NCI-H1417 (cell line): ENCODE measurements at places on chromosomes 1 and 21.

GRCh38 chr1:113388621-113389358 is 1.5 kb upstream of the MAGI3 start:
- peak; percentile 79 for DNase-seq

GRCh38 chr21:34916446-34916845 is 132.7 kb downstream of the RUNX1 start:
- no peak for DNase-seq

- DNase-seq: no peak
Observed at GRCh38 chr1:183609313-183609712, 19.1 kb upstream of the NCF2 start.

DNA sequence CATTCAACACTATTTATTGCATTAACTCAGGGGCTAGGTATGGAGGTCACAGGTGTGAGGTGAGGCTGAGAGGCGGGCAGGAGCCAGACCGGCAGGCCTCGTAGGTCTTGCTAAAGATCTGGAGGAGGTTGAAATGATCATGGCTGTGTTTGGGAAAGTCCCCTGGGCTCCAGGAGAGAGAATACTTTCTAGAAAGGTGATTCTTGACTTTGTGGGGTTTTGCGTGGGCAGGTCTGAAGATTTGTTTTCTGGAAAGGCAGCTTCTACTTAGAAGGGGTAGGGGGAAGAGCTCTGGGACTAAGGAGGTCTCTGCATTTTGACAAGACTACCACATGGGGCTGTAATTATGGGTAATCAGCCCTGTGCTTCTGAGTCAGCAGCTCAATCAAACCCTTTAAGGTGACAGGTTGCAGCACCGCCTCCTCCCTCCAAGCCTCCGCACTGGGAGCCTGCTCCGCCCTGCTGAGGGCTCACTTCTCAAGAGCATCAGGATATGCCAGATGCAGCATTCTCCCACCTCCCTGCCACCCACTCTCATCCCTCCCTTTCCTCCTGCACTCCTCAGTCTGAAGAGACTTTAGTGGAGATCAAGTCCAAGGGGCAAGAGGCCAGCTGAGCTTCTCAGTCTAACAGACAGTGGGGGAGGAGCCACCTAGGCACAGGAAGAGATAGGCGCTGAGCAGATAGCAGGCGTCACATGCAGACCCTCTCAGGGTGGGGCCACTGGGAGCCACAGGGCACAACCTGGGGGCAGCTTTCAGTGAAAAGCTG is 30.5 kb downstream of the SLC30A1 start:
- DNase-seq: no peak

DNA sequence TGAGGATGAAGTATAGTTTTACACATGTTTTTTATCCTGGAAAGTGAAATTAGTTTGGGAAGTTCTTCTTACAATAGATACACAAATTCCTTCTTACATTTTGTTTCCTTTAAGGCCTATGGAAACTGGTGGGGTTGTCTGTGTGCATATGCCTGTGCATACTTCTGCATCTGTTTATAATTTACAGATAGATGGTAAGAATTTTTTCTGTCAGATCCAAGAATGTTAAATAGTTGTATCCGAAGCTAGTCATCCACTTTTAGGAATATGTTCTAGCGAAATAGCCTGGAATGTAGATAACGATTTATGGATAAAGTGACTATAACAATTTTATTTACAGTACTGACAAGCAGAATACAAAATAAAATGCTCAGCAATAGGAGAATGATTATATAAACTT is 194.1 kb downstream of the ROR1 start:
- DNase-seq: no peak

DNA sequence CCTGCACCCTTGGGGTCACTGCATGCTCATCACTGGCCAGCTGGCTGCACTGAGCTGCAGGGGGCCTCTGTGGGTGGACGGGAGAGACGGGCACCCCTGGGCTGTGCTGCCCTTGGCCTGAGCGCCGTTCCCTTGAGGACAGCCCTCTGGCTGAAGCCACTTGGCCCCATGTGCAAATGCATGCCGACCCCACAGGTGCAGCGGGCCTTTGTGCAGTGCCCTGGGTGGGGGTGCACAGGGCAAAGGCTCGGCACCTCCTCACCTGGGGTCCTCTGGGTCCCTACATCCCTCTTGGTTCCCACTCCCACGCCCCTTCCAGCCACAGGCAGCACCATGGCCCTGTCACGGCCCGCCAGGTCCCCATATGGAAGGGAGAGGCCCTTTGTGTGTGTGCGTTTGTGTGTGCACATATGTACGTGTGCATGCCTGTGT is 41.3 kb downstream of the COQ8A start:
- DNase-seq: no peak

DNA sequence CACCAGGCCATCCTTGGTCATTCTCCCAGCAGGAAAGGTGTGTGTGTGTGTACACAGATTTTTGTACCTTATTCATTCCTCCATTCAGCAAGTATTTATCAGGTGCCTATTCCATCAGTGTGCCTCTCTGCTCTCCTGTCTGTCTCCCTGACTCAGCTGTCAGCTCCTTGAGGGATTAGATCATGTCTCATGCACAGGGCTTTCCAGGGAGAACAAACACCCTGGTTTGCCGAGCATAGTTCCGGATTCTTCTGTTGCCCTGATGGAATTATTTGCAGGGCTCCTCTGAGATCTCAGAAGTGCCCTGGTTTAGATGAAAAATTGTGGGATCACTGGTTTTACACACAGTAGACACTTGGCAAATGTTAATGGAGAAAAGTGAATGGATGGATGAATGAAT is 8.1 kb upstream of the SDHB start:
- no peak for DNase-seq

GRCh38 chr1:167052389-167052788 is 37.8 kb downstream of the GPA33 start:
- peak; percentile 21 for DNase-seq

- DNase-seq: no peak
Observed at GRCh38 chr1:56515898-56516538, 63.3 kb downstream of the PLPP3 start.

DNA sequence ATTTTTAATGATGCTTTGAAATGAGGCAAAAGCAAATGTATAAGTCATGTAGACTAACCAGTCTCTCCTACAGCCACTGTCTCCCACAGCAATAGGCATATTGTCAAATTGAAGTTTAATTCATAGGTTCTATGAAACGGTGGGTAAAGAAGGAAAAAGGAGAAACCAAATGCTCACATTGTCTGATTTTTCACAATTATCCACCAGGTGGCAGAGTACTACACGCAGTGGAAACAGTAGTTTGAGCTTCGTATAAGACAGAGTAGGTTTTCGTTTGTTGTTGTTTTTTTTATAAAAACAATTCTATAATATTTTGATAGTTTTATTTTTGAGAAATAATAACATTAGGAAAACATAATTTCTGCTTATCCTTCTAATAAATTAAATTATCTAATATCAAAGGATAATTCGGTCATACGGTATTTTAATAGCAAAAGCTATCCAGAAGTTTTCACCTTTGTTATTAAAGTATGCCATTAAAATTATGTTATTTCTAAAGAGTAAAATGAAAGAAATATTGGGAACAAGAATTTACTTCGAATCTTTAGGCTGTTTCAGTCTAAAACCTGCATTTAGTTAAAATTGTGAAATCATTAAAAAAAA is 39.1 kb downstream of the TYW3 start:
- peak; percentile 44 for DNase-seq

DNA sequence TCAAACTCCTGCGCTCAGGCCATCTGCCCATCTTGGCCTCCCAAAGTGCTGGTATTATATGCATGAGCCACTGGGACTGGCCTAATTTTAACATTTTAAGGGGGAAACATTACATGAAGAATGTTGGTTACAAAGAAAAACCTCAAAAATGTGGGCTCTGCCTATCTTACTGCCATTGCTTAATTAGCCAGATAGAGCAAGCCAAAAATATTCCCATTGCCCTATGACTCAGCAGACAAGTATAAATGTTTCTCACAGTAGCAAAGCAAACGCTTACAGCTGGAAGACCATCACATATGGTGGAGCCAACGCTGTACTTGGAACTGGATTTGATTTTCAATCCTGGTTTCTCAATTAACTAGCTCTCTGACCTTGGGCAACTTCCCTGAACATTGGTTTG is 502.0 kb downstream of the SMYD3 start:
- DNase-seq: no peak

DNA sequence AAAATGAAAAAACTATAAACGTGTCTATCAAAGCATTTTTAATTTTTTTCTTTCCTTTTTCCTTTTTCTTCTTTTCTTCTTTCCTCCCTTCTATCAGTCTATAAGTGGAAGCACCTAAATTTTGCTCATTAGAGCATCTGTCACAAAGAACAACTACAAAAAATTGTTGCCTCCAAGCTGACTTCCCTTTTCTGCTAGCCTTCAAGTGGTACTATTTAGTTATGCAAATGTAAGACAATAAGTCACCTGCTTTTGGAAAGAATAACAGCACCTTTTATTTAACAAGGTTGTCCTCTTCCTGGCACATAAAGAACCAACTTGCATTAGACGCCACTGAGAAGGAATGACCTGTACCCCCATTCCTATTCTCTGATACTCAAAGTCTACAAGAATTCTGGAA is 45.0 kb upstream of the C1orf53 start:
- no peak for DNase-seq

DNA sequence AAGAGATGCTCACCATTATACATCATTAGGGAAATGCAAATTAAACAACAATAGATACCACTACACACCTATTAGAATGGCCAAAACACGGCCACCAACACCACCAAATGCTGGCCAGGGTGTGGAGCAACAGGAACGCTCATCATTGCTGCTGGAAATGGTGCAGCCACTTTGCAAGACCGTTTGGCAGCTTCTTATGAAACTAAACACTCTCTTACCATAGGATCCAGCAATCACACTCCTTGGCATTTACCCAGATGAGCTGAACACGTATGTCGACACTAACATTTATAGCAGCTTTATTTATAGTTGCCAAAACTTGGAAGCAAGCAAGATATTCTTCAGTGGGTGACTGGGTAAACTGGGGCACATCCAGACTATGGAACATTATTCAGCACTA is 28.9 kb upstream of the ADARB1 start:
- DNase-seq: no peak

- no peak for DNase-seq
Observed at GRCh38 chr1:206100226-206100815, 16.9 kb downstream of the AVPR1B start.

DNA sequence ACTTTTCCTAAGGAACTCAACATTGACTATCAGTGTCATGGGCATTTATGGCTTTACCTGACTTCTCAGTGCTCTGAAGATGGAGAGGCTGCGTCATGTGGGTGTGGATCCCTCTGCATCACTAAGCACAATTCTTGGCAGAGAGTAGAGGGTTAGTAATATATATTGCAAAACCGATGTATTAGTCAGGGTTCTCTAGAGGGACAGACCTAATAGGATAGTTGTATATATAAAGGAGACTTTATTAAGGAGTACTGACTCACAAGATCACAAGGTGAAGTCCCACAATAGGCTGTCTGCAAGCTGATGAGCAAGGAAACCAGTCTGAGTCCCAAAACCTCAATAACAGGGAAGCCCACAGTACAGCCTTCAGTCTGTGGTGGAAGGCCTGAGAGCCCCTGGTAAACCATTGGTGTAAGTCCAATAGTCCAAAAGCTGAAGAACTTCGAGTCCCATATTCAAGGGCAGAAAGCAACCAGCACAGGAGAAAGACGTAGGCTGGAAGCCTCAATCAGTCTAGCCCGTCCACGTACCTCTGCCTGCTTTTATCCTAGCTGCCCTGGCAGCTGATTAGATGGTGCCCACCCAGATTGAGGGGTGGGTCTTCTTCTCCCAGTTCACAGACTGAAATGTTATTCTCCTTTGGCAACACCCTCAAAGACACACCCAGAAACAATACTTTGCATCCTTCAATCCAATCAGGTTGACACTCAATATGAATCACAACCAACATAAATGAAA is 159.7 kb upstream of the NRIP1 start:
- DNase-seq: no peak

GRCh38 chr1:99365141-99365540 is 100.8 kb downstream of the PLPPR4 start:
- no peak for DNase-seq

- DNase-seq: no peak
Observed at GRCh38 chr1:179820226-179820970, 57.2 kb downstream of the TOR1AIP2 start.

GRCh38 chr21:43767984-43768867 is 7.9 kb downstream of the CSTB start:
- DNase-seq: no peak

- DNase-seq: no peak
Observed at GRCh38 chr21:34882719-34883131, 166.4 kb downstream of the RUNX1 start.

DNA sequence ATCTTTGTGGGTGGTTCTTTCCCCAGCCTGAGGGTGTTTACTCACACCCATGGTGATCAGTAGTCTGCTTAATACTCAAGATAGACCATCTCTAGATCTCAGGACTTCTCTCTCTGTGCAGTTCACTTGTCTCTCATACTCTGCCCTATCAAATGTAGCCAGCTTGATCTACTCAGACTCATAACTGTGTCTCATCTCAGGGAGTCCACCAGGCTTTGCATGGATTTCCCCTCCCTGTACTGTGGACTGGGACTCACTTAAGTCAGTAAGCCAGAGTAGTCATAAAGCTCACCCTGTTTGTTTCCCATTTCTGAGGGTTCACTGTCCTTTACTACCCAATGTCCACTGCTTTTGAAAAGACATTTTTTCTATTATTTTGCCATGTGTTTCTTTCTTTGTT is 41.8 kb downstream of the LYPLAL1 start:
- DNase-seq: no peak

- DNase-seq: no peak
Observed at GRCh38 chr1:24182061-24182460, 5.0 kb downstream of the IFNLR1 start.

GRCh38 chr1:200121421-200121820 is 93.9 kb downstream of the NR5A2 start:
- no peak for DNase-seq

DNA sequence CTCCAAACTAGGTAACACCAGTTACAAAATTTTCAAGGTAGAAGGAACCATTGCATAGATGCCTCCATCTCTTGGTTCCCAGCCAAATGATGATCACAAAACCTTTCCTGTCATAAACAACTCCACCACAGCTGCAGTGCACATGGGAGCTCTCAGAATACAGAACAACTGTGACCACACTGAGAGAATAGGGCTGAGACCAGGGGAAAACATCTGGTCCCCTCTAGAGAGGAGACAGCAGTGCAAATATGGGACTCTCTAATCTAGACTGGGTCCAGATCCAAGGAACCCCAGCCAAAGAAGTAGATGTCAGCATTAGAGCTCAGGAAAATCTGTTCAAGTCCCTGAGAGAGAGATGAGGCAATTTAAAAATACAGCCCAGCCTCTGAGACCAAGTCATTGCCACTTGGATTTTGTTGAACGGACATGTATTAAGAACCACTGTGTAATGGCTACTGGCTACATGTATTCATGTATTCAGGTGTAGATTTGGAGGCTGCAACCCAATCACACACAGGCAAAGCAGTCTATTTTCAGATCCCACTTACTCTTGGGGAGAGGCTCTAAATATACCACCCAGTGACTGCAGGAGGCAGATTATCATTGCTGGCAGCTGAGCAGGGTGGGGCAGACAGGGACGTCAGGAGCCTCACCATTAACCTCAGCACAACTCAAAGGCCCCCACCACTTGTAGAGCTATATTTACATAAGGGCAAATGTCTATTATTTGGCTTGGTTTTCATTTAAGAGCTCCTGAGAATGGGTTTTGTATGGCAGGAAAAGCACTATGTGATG is 7.6 kb upstream of the RXRG start:
- DNase-seq: no peak
